Stimulated activated CD4-positive, alpha-beta T cell treated with anti-CD3 and anti-CD28 coated beads, Interleukin-4, amount 100 ng/mL, for 48 hours (primary cell): ENCODE measurements at places on chromosomes 5 and 9.

DNA sequence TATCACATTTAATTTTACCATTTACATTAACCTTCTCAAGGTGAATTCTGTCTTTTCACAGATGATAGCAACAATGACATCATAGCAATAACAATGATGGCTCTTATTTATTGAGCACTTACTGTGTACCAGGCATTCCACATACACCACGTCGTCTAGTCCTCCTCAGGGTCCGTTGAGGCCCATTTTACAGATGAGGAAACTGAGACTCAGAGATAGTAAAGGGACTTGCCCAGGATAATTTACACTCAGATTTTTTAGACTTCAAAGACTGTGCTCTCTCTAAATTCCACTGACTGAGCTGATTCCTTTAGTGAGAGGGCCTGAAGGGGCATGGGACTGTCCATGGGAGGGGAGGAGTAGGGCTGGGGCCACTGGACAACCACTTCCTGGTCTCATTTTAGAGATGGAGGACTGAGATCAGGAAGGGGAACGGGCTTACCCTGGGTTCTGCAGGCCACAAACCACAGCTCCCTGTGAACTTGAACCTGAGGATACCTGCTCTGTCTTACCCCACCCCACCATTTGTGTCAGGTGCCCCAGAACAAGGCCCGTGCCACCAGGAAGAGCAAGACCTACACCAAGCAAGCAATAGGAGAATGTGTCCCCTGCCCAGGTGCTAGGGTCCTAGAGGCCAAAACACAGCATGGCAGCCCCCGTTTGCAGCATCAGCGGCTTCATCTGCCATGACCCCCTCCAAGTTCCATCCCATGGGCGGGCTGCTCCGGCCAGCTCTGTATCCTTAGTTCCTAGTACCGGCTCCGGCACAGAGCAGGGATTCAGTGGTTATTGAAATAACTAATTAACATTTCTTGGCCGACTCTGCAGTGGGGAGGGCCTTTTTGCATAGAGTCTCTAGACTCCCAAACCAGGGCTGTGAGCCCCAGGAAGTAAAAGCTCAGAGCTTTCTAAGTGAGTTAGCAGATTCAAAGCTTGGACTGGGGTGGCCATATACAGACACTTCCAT, 96.6 kb downstream of the RGS3 start:
- no peak for DNase-seq

DNA sequence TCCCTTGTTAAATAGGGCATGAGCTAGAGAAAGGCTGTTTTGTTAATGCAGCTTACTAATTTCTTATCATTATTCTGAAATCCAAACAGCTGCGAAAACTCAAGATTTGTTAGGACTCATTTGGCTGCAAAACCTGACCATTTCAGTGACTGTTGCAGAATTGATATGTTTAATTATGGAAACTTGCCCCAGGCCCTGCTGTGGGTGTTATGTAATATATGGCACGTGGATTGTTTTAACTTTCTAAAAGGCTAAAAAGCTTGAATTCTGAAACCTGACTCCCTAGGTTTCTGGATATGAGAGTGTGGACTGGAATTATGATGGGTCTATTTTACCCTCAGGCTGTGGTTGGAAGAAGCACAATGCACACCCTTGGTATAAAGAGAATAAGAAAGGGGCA, 4.4 kb downstream of the IL9 start:
- no peak for DNase-seq

DNA sequence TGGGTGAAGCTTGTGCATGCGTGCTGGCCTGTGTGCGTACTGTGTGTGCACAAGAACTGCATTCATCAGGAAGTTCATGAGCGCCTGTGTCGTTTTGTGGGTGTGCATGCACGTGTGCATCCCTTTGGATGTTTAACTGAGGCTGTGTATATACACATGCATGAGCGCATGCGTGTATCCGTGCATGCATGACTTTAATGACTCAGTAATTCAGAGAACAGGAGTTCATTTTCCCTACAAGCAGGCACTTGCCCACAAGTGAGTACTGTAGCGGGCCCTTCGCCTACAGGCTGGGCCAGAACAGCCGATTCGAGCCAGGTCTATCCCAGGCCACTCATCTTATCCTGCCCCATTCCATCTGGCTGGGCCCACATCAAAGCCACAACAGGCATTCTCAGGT, 29.8 kb downstream of the CORO2A start:
- no peak for DNase-seq

GRCh38 chr9:27391040-27391895, 94.3 kb upstream of the EQTN start:
- DNase-seq = no peak

- DNase-seq = no peak
These were observed 32.2 kb upstream of the SPATA31D4 start for GRCh38 chr9:81896070-81896469.

- no peak for DNase-seq
These were observed 173.1 kb upstream of the ANKRD55 start for GRCh38 chr5:56406221-56406620.

GRCh38 chr9:37032713-37033112, 1.4 kb downstream of the PAX5 start:
- DNase-seq = no peak

- no peak for DNase-seq
These were observed 289.8 kb downstream of the NTRK2 start for GRCh38 chr9:84959339-84959738.

GRCh38 chr9:69877852-69878514, 57.4 kb downstream of the CFAP95 start:
- no peak for DNase-seq

- DNase-seq = no peak
These were observed 421.0 kb downstream of the GADD45G start for GRCh38 chr9:90025816-90026215.

DNA sequence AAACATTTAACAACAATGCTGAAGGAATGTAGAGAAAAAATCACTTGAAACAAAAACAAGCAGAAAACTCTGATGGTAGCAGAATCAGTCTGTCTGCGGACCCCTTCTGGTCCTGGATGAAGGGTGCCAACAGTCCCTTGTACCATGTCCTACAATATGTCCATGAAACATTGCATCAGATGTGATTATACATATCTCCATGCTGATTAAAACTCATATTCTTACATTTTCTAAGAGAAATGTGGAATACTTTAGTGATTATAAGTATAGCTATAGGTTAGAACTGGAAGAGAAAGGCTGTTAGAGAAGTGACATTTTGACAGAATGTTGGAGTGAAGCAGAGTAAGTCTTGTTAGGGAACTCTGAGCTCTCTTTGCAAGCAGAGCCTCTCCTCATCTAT, 286.1 kb downstream of the SH3GL2 start:
- DNase-seq = no peak

DNA sequence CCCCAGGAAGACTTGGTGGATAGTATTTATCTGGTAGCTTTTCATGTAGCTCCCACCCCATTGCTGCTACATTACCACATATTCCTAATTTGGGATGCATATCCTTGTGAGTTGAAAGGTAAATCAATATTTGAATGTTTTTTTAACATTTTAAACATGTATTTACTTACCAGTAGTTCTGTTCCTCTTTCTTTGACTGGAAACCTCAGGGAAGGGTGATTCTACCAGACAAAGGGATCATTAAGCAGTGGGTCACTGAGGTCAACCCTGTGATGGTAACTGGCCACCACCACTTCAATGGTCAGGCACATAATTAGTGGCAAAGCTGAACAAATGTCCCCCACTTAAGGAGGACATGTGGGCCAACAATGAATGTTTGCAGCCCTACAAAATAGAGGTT, 27.2 kb upstream of the KLF9 start:
- no peak for DNase-seq

- no peak for DNase-seq
These were observed 54.2 kb upstream of the SLC25A51 start for GRCh38 chr9:37958154-37958553.

- DNase-seq = no peak
These were observed 604.5 kb upstream of the KLF4 start for GRCh38 chr9:108093773-108094675.
